ENCODE measurements at places on chromosomes 5 and 9. TPM values are rescaled to one million over a fixed set of nuclear protein-coding genes. Genes with fewer than 3 reads are reported as not detected.

- no peak for DNase-seq
Observed at GRCh38 chr5:74124826-74125225, 498.8 kb downstream of the ARHGEF28 start.

- no peak for DNase-seq
Observed at GRCh38 chr5:114201332-114201731, 160.5 kb upstream of the KCNN2 start.

- DNase-seq: no peak
Observed at GRCh38 chr5:139744471-139745131, 51.0 kb upstream of the PSD2 start.

SOHLH1 gene
- not detected for polyA plus RNA-seq

GRCh38 chr9:108612513-108612912 lies 243.3 kb downstream of the ACTL7B start:
- no peak for DNase-seq

FOXD4L4 gene
- not detected for polyA plus RNA-seq

DNA sequence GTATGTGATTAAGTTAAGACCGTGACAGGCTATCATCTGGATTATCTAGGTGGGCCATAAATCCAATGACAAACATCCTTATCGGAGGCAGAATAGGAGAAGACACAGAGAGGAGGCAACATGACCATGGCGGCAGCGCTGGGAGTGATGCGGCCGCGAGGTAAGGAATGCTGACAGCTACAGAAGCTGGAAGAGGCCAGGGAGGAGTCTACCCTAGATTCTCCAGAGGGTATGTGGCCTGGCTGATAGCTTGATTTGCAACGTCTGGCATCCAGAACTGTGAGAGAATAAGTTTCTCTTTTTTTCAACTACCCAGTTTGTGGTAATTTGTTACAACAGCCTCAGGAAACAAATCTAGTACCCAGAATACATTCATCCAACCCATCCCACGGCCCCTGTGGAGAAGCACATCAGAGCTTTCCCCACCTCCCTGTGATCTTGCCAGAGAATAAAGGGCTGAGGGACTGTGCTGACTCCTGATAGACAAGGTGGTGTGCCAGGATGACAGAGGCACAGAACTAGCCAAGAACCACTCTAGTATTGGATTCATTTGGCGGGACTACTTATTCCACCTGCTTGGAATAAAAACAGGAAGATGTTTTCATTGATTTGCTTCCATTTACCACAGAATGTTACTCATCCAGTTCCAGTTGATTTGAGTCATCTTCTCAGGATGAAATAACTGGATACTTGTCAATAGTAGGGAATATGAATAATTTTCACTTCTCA lies 187.4 kb downstream of the MAN2A1 start:
- DNase-seq: no peak

GRCh38 chr9:21904371-21904770 lies 89.8 kb downstream of the CDKN2A start:
- DNase-seq: no peak

GRCh38 chr9:124506433-124506832 lies 766 bp downstream of the NR5A1 start:
- no peak for DNase-seq

DNA sequence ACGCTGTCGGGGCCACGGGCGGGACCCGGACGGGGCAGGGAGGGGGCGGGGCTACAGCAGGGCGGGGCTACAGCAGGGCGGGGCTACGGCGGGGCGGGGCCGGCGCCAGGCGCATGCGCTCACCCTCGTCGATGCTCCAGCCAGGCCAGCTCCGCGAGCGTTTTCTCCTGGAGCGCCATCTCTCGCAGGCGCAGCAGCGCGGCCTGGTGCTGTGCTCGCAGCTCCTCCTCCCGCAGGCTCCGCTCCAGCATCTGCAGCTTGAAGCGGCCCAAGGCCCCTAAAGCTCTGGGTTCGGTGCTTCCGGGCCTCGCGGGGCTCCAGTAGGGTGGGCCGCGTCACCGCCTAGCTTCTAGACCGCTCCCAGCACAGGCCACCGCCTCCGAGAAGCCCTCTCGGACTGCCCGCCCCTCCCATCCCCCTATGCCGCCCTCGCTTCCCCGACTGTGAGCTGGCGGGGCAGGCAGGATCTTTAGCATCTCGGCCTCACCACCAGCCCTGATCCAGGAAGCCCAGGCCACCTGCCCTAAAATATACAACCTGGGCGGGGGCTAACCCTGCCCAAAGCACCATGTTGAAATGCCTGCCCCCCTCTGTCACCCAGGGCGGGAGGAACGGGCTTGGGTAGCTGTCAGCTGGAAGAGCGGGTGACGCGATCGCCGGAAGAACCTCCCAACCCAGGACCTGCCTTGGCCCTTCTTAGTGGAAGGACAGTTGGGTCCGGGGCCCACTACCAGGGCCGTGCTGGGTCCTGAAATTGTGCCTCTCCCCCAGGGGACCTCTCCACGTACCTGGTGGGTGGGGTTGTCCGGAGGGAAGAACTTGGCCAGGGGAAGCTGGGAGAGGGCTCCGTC lies 21.9 kb upstream of the QSOX2 start:
- no peak for DNase-seq

DNA sequence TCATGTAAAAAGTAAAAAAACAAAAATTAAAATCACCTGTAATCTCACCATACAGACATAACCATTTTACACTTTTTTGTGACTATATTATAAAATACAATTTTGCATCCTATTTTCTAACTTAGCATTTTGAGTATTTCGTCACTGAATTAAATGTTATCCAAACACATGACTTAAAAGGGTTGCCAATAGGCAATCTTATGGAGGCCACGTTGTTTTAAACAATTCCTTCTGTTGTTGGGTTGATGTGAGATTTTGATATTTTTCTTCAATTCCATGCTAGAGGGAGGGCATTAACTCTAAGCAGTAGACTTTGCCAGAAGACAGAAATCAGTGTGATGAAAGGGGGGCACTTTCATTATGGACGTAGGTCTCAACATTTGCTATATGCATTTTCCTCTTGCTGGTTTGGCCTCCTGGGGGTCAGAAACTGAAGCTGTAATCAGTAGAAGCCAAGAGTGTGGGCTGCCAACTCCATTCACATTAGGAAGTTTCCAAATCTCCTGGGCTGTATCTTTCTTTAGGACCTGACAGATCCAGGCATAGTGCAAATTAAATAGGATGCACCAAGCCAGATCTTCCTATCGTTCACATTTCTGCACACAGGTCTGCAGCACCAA lies 614.2 kb upstream of the CLINT1 start:
- no peak for DNase-seq

- DNase-seq: no peak
Observed at GRCh38 chr5:95956900-95957293, 4.8 kb downstream of the ELL2 start.

DNA sequence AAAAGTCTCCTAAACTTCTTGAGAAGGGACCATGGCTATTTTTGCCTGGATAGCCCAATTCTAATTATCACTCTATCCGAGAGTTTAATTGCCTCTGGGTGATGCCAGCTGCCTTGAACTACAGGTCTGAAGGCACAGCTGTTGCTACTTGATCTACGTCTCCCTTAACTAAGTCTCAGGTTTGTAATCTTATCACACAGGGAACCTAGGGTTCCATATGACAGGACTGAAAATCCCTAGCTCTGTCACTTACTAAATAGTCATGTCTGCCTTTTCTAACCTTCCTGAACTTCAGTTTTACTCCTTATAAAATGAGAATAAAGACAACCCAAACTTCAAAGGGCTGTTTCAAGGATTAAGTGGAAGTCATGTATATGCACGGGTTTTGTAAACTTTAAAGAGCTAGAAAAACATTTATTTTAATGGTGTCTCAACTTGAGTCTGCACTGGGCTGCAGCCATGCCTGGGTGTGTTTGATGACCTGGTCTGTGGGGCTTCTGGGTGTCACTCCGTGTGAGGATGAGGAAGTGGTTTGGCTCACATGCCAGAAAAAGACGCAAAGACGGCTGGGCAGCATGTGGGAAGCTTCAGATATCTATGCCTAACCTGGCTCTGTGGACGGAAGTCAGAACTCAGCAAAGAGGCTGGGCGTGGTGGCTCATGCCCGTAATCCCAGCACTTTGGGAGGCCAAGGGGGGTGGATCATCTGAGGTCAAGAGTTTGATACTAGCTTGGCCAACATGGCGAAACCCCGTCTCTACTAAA lies 129.3 kb upstream of the SLC44A1 start:
- DNase-seq: no peak

JMY gene
- polyA plus RNA-seq: 26.5 TPM

- no peak for DNase-seq
Observed at GRCh38 chr5:177430972-177431316, 4.5 kb downstream of the GRK6 start.

DNA sequence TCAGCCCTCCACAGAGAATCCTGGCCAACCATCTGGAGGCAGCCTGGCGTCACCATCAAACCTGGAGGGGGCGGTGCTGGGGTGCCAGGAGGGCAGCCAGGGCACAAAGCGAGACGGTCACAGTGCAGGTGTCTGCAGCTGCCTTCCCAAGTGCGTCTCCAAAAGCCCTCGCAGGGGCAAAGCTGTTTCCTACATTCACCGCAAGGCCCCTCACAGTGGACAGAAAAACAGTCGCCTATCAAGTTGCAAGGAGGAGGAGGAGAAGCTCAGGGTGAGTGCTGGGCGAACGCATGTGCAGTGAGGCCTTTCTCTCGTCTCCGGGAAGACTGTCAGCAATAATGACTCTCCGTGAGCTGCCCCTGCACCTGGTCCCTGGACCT lies 18.0 kb upstream of the LHX3 start:
- DNase-seq: no peak

DNA sequence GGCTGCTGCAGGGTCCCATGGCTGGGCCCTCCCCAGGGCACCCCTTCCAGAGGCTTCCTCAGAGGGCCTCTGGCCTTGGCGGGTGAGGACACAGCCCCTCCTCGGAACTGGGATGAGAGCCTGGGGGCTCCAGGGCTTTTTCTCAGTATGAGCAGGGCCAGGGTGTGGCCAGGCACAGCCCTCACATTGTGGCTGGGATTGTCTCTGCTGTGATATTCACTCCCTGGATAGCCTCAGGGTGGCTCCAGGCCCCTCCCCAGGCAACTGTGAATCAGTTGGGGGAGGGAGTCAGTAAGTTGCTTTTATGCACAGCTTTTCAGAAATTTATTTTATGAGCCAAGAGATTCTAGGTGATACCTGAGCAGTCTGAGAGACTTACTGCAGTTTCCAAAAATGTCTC lies 135.7 kb downstream of the CACNA1B start:
- DNase-seq: no peak

DNA sequence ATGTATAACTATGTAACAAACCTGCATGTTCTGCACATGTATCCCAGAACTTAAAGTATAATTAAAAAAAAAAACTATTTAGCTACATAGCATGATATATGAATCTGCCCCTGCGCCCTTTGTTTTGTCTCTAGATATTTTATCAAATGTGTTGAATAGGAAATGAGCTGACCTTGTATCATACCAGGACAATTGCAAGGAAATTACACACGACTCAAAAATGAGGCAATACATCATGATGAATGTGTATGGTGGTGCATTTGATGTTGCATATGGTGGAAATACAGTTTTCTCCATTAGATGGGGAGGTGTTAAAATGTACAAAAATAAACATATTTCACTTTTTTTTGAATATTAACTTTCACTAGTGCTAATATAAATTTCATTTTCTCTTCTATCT lies 28.6 kb upstream of the CEP78 start:
- DNase-seq: no peak

DNA sequence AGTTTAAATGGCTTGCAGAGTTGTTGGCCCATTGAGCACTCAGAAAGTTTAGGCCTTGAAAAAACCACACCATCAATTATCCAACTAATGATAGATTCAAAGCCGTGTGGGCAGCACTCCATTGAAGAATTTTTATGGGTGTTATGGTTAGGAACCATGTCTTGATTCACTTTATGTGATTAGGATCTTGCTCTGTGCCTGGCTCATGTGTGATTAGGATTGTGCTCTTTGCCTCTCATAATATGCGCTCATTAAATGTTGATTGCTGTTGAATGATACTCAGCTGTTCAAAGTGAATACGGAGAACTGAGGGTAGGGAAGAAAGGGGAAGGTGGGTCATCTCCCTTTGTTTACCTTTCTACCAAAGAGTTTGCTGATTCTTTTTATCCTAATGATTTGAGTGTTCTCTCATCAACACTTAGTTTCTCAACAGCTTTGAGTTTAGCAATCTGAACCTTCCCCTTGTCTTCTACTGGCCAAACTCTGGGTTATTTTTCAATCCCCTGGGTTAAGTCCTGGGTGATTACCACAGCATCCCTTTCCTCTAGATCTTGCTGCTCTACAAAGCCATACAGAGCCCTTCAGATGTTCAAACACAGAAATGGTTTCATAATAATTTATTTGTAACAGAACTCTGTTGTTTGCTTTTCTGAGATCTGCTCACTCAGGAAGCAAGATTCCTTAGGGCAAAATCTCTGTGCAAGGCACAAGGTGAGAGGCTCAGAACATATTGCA lies 668.8 kb upstream of the RGMB start:
- no peak for DNase-seq

DNA sequence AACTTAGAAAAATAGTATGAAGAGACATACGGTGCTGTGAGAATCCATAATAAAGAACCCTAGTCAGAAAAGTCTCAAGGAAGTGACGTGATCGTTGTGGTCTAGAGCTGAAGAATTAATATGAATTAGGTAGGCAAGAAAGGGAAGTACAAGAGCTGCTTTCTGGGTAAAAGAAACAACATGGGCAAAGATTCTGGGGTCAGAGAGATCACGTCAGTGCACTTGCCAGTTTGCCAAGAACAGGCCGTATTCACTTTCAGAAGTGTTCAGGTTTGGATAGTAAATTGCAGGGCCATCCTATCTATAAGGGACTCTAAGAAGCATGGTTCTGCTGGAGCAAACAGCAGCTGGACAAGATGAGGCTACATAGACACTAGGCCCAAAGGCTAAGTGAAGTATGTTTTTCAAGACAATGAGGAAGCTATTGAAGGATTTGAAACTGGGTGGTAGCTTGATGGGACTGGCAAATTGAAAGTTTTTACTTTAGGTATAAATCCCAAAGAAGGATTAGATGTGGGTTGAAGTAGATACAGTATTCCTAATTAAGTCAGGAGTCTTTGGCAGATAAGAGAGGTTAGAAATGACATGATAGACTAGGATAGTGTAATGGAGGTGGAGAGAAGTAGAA lies 4.8 kb upstream of the CHD1 start:
- no peak for DNase-seq

GRCh38 chr5:58901271-58901670 lies 318.4 kb downstream of the RAB3C start:
- DNase-seq: no peak

GRCh38 chr9:132901858-132902831 lies 23.4 kb downstream of the SPACA9 start:
- peak; percentile 56 for DNase-seq

DNA sequence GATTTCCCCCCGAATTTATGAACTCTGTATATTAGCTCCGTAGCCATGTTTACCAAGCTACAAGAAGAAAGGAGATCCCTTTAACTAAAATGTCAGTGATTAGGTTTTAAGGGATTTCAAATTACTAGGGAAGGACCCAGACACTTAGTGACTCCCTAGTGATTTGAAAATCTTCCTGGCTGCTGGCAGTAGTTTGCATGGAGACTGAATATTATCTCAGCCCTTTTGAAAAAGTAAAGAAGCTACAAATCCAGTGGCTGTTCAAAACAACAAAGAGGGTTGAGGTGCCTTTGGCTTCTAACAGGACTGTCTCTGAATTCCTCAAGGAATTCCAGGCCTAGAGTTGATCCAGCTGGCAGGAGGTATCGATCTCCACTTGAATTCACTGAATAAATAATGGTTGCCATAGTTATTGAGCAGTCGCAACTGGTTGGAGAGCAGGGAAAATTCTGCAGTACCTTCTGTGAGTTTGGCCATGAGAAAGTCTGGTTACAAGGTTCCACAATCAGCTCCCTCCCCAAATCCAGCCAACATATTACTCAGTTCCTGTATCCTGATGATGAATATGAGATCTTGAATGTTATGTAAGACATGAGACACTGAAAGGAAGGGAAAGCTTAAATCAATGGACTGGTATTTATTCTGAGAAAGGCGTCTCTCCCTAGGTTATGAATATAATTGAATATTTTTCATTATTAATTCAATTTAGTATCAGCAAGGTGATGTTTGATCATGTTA lies 37.7 kb downstream of the NR4A3 start:
- no peak for DNase-seq
